CD4-positive, alpha-beta T cell treated with Interleukin-17A for 1 hour (primary cell): ENCODE measurements at places on chromosomes 6 and 20.

- no peak for DNase-seq
Observed at GRCh38 chr6:154686162-154686561, 47.1 kb upstream of the SCAF8 start.

DNA sequence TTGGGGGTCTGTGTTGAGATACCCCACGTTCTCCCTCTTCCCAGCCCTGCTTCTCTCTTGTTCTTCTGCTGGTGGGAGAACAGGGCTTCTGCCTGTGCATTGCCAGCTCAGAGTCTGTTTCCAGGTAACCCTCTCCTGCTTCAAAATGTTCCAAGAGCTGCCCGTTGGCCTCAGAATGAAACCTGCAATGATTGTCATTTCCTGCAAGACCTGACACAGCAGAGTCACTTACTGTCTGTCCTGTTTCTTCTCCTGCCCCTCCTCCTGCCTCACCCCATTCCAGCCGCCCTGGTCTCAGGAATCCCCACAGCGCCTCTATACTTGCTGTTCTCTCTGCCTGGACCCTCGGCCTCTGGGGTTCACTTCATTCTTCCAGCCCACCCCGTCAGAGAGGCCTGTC, 81.4 kb upstream of the ARID1B start:
- no peak for DNase-seq

- no peak for DNase-seq
Observed at GRCh38 chr6:155388591-155388990, 67.0 kb downstream of the NOX3 start.

- no peak for DNase-seq
Observed at GRCh38 chr20:63658749-63659187, 656 bp downstream of the RTEL1 start.

- DNase-seq: peak; percentile 70
Observed at GRCh38 chr20:45011108-45011526, 44.8 kb downstream of the STK4 start.

DNA sequence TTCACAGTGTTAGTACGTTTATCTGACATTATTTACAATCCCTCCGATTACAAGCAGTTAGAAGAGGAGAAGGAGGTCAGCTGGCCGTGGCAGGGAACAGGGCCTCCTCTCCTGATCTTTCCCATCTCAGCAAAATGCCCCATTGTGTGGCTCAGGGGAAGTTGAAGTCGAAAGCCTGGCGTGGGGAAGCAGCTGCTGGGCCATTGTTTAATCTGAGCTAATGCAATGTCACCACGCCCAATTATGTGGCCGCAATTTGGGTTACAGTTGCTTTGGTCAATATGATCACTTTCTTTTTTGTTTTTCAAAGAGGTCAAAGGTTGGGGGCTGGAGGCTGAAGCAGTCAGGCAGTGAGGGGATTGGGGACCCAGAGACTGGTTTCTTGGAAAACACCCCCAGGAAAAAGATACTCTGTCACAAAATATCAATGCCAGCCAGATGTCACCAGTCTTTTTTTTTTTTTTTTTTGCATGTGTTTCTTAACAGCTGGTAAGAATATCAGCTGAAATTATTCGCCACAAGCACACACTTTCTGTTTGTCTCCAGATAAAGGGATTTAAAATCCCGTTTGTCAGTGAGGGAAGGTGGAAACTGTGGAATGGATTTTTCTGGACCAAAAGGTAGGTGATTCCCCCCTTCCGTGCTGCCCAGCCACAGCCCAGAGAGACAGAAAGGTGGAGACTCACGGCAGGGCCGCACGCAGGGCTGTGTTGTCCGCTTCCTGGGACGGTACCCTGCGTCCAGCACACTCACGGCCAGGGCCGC, 24.6 kb downstream of the DLL1 start:
- no peak for DNase-seq

DNA sequence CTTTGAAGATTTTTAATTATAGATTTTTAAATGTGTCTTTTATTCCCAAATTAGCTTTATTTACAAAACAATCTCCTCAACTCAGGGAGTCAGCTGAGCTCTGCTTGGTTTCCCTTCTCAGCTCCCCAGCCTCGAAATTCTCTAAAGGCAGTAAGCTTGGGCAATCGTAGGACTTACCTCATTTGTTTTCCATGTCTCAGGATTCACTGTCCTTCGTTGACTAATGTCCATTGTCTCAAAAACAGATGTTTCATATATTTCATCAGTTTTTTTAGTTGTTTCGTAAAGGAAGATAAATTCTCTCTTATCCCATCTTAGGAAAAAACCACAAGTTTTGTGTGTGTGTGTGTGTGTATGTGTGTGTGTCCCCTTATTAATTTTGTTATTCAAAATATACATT, 102.2 kb upstream of the ADGRF1 start:
- no peak for DNase-seq

DNA sequence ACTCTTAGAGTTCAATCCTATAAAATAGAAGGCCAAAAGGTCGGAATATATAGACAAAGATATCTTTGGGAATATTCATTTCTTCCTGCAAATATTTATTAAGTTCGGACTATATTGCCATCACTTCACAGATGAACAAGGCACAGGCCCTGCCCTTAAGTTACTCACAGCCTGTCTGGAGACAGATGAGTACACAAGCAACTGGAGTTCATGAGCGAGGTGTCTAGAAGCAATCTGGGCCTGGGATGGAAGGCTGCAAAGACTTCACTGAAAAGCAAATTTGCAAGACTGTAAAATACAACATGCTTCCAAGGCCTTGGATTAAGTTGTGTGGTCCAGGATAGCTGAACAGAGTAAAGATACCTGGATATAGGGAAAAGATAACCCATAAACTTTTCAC, 56.7 kb upstream of the CEP85L start:
- peak; percentile 22 for DNase-seq

- no peak for DNase-seq
Observed at GRCh38 chr20:21323640-21324039, 20.5 kb downstream of the XRN2 start.

GRCh38 chr6:73747289-73747688, 51.3 kb downstream of the CD109 start:
- peak; percentile 24 for DNase-seq

- peak; percentile 81 for DNase-seq
Observed at GRCh38 chr6:159043251-159043650, 1.5 kb downstream of the TAGAP start.

- no peak for DNase-seq
Observed at GRCh38 chr6:140153703-140154102, 779.3 kb upstream of the CITED2 start.

DNA sequence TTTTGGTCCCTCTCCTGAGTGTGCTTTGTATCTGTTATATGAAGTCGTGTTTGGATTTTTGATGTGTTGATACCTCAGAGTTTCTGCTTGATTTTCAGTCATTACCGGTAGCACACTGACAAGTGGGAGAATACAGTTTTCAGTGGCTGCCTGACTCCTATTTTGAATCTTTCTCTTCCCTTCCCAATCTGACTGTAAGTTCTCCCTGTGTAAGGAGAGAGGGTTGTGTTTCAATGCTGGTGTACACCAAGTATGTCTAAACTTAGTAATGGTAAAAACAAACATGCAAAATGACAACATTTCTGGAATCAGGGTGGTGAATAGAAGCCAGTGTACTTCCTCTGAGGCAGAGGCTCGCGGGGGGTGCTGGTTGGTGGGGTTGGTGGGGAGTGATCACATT, 103.4 kb downstream of the HIVEP1 start:
- no peak for DNase-seq

DNA sequence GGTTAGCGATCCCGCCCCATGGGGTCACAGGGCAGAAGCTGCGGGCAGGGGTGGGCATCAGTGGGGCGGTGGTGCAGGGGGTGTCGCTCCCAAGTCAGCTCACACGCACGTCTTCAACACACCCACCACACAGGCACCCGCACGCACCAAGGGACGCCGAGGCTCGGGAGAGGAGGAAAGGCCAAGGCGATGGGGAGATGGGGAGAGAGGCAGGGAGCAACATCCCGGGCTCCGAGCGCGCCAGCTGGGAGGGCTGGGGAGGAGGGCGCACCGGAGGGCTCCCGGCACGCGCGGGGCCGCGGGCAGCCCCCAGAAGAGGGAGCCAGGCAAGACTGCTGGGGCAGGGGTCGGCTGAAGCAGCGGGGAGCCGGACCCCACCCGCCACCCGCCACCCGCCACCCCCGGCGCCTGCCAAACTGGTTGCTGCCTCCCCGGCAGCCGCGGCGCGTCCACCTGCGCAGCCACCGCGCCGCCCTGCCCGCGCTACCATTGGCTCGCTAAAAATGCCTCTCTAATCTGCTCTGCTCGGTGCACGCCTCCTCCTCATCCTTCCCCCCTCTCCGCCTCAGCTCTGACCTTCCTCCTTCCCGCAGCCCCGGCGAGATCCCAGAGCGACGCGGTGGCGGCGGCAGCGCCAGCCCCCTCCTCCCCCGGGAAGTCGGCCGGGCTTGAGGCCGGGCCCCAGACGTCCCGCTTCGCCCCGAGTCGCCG, at the start of gene PACSIN1:
Gene PACSIN1, plus strand, starts transcription at position 546 of the 711 bp plus-strand sequence. CDS start 60,230 bp downstream, outside the sequence.
- DNase-seq: no peak

DNA sequence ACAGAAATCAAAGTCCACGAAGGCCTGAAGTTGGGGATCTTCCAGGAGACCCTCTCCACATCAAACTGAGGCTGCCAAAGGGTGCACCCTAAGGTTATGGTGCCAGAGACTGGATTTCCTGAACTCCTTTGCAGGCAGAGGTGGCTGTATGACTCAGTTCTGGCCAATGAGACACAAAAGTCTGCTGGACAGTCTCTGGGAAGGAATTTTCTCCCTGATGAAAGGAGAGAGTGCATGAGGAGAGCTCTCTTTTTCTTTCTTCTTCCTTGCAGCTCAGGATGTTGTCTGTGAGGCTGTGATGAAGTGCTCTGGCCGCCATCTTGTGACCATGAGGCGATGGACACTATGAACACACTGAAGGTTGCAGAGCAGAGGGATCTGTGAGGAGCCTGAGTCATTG, 85.2 kb downstream of the MDGA1 start:
- no peak for DNase-seq

DNA sequence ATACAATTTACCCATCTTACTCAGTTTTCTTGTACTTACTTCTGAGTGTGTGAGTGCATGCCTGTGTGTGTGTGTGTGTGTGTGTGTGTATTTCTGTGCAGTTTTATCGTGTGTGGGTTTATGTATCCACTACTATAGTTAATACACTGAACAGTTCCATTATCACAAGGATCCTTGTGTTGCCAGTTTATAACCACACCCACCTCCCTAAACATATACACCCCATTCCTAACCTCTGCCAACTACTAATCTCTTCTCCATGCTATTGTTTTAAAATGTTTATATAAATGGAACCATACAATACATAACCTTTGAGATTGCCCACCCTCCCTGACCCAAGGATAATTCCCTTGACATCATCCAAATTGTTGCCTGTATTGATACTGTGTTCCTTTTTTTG, 18.7 kb downstream of the POFUT1 start:
- no peak for DNase-seq
